ENCODE measurements at places on chromosomes 2 and 18. TPM values are rescaled to one million over a fixed set of nuclear protein-coding genes. Genes with fewer than 3 reads are reported as not detected.

The SOWAHC gene
- total RNA-seq, result 3.6 TPM

The TMEM127 gene
- total RNA-seq, result 41.5 TPM

The GAD1 gene
- total RNA-seq, result 0.60 TPM

The CAVIN2 gene
- 171 TPM for total RNA-seq

The DNMT3A gene
- total RNA-seq, result 67.0 TPM

The ERMN gene
- not detected for total RNA-seq

The ACSL3 gene
- total RNA-seq, result 142 TPM

The PROC gene
- not detected for total RNA-seq

The TTLL4 gene
- total RNA-seq, result 41.0 TPM

The TAF1B gene
- 29.4 TPM for total RNA-seq

The MAP4K3 gene
- 46.2 TPM for total RNA-seq

The CRYGB gene
- not detected for total RNA-seq

The UBR3 gene
- total RNA-seq, result 27.7 TPM

The CROCC2 gene
- not detected for total RNA-seq

The TUBB8B gene
- 1.1 TPM for total RNA-seq
